Spleen (tissue), 13 donors: ENCODE measurements at places on chromosomes 4 and X.

GRCh38 chrX:118976599-118977340, 2.4 kb downstream of the LONRF3 start:
- peak; percentile 84 for DNase-seq

DNA sequence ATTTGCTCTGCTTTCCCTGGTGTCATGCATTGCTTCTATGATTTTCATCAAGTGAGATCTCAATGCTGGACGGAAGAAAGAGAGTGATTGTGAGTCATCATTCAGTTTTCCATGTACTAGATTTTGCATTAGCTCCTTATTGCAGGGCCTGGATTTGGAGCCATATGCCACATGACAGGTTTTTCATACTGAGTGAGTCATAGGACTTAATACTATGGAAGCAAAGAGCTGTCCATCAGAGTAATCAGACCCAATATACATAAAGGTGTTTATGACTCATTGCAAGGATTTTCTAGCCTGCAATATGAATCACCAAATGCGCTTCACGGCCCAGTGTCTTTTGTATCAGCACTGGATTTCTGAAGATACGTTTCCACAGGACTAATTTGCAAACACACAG, 11.2 kb upstream of the TFDP3 start:
- no peak for DNase-seq

- no peak for DNase-seq
Measured at GRCh38 chr4:165802452-165802851, 70.6 kb upstream of the TLL1 start.

DNA sequence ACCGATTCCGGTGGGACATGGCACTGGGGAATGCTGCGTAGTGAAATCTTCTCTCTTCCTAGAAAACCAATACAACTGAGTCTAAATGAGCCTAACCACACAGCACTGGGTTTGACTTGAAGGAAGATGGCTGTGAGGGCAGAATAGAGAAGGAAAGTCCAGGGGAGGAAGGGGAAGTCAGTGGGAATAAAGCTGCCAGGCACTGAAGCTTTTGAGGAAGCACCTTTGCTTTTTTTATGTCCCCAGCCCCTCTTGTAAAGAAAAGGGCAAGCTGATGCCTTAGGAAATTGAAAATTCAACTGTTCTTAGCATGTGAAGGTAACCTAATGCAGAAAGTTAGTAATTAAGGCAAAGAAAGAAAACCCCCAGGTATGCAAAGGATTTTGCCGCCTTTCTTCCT, 20.6 kb downstream of the MED28 start:
- DNase-seq = no peak

- no peak for DNase-seq
Measured at GRCh38 chrX:38538134-38538533, 23.2 kb upstream of the TSPAN7 start.

DNA sequence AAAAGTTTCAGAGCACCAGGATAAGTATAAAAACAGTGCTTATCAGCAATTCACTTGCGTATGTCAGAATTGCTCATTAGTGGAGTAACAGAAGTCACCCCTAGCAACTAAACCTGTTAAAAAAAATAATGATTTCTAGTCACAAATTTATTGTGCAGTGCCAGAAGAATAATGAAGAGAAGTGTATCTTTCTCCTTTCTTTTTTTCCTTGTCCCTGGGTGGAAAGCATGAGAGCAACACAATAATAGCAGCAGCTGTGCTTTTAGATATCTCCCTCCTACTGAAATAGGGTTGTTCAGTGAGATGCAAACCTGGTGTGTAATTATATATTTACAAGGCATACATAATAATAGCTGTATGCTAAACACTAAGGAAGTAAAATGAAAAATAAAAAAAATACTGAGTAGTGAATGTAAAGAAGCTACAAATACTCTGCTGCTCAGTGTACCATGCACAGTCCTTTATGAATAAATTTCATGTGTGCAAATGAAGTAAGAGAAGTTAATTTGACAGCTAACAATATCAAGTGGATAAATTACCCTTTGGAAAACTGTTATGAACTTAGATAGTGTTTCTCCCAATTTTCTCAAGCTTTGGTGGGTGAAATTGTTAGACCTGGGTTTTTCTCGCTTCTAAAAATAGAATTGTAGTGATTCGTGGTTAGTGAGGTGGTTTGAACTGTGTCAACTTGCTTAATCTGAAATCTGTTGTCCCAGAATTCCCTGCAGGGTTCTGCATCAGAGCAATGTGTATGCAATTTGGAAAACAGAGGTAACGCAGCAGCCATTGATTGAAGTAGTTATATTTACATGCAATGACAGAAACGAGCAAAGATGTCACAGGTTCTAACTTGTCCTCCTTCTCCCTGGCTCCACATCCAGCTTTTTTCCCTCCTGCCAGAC, 125.7 kb upstream of the NDST3 start:
- DNase-seq = no peak

- no peak for DNase-seq
Measured at GRCh38 chr4:175542786-175543185, 269.3 kb downstream of the GPM6A start.

DNA sequence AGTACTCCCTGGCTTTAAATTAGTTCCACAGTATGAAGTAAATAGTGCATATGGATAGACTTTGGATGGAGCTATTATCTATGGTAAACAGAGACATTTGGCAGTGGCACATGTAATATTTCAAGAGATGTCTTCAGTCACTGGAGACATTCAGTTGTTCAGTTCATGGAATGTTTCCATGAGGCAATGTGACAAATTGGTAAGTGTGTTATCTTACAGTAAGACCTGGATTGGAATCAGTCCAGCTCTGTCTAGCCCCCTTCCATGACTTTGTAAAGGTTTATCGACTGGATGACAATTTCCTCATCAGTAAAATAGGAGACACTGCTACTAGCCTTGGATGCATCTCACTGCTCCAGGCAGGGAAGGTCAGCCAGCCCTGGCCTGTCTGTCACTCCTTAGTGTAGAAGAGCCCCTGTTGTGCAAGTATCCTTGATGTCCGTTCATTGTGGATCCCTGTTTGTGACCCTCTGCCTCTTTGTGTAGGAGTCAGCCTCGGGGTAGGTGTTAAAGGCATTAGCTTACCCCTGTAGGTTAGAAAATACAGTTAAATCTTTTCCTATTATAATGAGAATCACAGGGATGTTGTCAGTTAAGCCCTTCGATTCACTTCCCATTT, 335.9 kb downstream of the ANK2 start:
- no peak for DNase-seq

DNA sequence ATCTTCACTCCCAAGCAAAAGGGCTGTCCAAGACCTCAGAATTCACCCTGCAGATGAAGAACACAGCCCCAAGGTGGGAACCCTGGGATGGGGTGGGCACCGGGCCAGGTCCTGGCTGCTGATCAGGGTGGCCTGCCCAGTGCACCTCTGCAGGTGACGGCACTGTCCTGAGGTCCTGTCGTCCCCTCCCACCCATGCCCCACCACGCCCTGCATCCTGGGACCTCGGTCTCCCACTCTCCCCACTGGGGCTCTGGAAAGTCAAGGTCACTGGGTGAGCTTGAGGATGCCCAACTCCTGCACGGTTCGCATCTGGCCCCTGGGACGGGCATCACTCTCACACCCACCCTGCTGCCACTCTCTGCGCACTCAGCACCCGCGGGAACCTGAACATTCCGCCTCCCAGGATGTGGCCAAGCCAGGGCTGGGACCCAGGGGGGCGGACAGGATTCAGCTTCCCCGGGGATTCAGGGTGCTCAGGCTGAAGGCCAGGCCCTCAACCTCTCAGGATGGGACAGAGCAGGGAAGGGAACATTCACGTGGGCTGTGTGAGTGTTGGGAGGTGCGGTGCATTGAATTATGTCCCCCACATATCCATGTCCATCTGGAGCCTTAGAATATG, 115.9 kb downstream of the CPZ start:
- peak; percentile 63 for DNase-seq

DNA sequence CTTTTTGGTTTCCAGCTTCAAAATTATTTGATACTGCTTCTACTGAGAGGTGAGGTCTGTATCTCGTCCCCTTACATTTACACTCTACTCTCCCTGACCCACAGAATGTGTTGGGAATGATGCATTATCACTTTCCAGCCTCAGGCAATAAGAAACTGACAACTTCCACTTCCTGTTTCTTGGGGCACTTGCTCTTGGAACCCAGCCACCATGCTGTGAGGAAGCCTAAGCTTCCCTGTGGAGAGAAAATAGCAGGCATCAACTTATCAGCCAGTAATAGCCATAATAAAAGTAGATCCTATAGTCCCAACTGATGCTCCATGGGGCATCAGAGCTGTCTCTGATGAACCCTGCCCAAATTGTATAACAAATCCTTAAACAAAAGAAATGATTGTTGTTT, 32.6 kb downstream of the RELL1 start:
- no peak for DNase-seq

- no peak for DNase-seq
Measured at GRCh38 chrX:29561417-29561816, 653.9 kb upstream of the MAGEB2 start.

DNA sequence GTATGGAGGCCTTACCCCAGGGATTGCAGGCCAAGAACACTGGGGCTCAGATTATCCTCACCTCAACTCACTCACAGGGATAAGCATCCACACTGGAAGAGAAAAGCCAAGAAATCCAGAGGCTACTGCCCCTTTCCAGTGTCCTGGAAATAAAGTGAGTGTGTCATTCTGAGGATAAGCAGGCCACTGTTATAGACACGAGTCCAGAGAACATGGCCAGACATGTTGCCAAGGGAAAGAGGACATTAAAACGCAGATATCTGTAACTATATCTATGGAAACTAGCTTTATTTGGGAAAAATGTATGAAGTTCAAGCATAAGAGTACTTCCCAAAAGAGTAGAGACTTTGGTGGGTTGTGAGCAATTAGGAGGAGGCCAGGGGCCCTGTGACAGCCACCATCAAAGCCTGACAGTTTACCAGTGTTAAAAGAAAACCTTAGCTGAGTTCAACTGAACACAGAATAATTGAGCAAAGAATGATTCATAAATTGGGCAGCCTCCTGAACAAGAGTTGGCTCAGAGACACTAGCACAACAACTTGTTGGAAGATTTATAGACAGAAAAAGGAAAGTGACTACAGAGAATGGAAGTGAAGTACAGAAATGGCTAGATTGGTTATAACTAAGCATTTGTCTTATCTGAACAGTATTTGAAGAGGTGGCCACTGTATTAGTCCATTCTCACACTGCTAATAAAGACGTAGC, 1222.2 kb downstream of the STIM2 start:
- DNase-seq = no peak

DNA sequence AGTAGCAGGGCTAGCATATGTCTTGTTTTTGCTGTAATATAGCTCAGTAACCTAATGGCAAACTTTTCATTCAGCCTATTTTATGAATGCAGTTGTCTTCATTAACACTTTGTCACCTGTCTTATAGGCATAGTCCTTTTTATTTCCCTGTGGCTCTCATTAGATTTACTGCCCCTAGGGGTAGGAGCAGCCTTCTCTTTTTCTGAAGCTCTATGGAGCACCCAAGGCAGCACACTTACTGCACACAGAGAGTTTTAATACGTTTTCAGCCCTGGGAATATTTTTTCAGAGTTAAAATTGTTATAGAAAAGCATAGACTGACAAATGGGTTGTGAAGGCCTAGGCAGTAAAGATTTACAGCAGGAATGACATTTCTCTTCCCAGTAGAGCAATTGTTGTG, 406.8 kb downstream of the TMA16 start:
- DNase-seq = no peak

DNA sequence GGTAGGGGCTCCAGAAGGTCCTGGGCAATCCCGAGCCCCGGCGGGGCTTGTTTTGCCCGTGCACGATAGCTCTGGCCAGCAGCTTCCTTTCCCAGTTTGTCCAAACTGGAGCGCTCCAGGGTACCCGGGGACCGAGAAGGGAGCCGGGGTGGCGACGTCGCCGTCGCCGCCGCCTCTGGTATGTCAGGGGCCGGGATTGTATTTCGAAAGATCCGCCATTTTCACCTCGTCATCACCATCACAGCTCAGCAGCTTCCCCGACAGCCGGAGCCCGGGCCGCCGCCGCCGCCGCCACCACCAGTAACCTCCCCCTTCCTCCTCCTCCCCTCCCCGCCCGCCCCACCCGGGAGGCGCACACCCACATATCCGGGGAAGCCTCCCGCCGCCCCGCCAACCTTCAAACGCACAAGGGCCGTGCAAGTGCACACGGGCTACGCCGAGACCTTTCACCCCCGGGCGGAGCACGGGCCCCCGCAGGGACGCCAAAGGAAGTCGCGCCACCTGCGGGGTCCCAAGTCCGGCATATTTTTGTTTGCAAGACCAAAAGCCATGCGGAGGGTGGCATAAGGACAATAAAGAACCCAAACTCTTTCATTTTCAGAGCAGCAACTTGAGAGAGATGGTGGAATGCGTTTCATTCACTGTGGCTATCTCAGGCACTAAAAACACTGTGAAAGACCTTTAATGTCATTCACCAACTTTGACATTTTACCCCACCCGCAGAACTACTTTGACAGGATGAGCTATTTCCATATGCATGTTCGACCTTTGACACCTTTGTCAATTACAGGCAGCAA, at the start of gene LIN54:
TSS of gene LIN54 (minus strand) at position 302 of the 797 bp plus-strand sequence. CDS start 25,979 bp downstream, outside the sequence.
- peak; percentile 96 for DNase-seq

GRCh38 chr4:123628288-123628687, 231.7 kb downstream of the SPRY1 start:
- no peak for DNase-seq

GRCh38 chr4:102599455-102599854, 98.3 kb downstream of the NFKB1 start:
- no peak for DNase-seq

DNA sequence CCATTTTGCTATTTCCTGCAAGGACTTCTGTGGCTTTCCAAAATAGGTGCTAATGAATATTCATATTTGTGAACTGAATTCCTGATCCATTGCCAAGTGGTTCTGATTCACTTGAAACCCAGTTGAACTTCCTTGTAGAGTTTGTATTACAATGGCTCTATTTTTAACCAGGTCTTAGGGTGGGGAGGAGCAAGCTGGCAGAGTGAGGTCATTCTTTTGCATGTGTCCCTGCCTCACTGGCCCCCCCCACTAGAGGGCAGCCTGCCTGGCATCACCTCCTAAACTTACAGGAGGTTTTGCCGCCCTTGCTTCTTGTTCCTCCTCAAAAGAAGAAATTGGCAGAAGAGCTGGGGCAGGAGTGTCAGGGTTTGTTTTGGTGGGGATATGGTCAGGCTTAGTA, 10.5 kb downstream of the PTTG2 start:
- DNase-seq = peak; percentile 89

DNA sequence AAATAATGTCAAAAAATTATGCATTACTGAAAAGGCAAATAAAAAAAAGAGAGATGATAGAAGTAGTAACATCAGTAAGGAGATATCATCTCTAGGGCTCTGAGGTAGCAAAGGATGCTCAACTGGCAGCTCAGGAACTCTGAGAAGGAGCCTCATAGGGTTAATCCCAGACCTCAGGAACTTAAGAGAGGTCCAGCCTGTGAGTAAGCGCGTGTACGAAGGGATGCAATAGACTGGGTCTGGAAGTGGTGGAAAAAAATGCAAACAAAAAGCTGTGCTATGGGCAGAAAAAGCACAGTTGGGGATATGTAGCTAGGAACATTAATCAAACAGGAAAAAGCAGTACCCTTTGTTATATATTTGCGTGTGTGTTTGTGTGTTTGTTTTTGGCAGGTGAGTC, 282.0 kb downstream of the GALNTL6 start:
- no peak for DNase-seq
